NCI-H2171 (cell line): ENCODE measurements at places on chromosomes 7 and 10.

- DNase-seq, result no peak
Measured at GRCh38 chr10:53233749-53234148, 461.2 kb upstream of the MBL2 start.

DNA sequence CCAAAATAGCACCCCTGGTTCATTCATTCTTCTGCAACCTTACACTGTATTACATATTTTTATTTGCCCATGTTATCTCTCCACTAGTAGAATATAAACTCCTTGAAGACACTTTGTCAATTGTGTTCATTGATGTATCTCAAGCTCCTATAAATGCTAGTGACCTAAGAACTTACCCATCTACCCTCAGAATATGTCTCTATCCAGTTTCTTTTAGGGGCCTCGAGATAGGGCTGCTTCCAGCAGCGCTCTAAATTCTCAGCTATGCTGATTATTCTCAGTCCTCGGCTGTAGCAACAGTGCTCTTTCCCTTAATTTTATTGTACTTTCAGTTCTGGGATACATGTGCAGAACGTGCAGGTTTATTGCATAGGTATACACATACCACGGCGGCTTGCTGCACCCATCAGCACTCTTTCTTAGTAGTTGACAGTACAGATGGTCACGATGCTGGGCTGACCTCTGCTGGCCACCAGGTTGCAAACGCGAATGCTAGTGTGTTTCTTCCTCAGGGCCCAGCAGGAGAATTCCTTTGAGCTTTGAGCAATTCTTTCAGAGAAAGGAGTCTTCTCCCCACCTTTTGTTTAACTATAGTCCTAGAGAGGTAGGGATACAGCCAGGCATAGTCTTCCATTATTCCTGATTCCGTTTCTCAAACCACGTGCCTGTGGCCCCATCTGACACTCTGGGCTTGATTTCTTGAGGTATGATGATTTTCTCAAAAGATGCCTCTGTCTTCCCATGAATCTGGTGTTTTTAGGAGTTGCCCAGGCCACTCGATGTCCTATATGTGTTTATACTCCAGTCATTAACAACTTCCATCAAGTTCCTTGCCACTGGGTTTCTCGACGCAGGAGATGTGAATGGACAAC lies 49.1 kb upstream of the CDC14C start:
- no peak for DNase-seq

DNA sequence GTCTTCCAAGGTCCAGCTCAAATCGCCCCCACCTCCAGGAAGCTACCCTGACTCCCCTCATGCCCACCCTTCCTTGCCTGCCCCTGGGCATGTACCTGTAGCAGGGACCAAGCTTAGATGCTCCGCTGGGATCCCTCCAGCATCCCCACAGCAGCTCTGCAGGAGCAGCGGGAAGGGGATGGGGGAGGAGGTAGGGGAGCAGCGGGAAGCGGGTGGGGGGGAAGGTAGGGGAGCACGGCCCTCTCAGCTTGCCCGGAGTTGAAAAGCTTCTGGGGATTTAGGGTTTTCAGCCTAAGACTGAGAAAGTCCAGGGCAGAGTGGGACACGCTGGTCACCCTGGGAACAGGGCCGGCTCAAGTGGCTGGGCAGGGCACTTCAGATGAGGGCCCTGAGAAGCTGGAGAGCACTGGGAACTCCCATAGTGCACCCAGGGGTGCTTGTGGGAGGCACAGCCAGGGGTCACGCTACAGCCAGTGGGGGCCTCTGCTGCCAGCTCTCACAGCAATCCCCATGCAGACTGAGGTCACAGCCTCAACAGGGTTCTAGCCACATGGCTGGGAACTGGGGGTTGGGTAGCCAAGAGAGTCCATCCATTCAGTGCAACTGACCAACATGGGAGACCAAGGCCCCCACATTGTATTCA lies 13.4 kb downstream of the WDR86 start:
- no peak for DNase-seq

GRCh38 chr10:86945361-86946212 lies 11.8 kb downstream of the MMRN2 start:
- DNase-seq, result no peak

DNA sequence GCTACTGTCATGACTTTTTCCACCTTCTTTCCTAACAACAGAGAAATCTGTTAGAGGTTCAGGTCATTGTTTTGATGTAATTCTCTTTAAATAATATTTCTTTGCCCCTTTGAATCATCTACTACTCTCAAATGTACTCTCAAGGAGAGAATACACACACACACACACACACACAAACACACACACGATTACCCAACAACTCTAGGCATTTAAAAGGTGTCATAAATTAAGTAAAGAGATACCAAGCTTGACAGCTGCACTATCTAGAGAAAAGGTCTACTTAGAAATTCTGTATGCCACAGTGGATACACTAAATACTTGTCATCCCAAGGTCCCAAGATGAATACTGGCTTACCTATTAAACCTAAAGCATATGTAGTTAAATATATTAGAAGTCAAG lies 4.8 kb downstream of the PANK1 start:
- DNase-seq, result no peak

GRCh38 chr10:72278668-72279393 lies 5.1 kb downstream of the DDIT4 start:
- no peak for DNase-seq

GRCh38 chr10:69335613-69336012 lies 57.3 kb downstream of the HK1 start:
- DNase-seq, result no peak

DNA sequence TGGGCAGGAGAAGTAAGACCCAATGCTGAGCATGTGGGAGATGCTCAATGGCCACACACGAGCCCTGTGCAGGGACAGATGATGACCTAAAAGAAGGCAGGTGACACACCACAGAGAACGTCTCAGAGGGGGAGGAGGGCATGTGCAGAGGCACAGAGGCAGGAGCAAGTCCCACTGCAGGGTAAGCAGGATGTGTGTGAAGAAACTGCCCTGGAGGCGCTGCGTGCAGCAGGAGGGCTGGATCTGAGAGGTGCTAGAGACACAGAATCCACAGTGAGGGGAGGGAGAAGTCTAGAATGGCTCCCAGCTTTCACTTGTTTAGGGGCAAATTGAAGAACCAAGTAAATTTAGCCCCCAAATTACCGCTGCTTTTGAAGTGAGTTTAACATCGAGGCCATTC lies 14.9 kb downstream of the DYDC2 start:
- no peak for DNase-seq

- no peak for DNase-seq
Measured at GRCh38 chr7:27263781-27264180, 21.2 kb downstream of the EVX1 start.

- DNase-seq, result no peak
Measured at GRCh38 chr7:152847386-152847908, 87.9 kb downstream of the ACTR3B start.

DNA sequence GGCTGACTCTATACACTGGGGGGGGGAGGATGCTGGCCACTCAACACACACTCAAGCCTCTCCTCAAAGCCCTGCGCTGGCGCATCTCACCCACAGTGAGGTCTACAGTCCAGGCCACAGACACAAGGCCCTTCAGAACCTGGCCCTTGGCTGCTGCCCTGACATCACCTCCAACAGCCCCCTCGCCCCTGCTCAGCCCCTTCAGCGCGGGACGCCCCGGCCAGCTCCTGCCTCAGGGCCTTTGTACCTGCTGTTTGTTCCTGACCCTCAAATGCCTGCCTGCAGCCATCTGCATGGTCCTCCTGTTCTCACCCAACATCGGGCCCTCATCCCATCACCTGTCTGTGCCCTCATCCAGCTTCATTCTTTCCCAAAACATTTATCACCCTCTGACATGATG lies 572.6 kb downstream of the DNAJB6 start:
- DNase-seq, result no peak

GRCh38 chr10:115989621-115990020 lies 283.4 kb downstream of the GFRA1 start:
- no peak for DNase-seq

DNA sequence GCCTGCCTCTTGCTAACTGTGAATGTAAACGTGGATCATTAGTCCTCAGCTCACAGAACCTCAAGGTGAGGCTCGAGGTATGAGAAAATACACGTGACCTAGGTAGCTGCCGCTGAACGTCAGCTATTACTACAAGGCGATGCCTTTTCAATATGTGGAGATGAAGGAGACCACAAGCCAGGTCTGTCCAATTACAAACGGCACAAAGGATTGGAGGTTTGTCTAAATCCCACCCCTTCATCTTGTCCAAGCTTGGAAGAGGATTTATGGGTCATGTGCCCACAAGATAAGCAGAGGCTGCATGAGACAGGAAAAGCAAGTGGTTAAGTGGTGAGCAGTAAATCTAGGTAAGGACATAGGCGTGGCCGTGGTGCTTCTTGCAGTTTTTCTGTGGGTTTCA lies 3.4 kb downstream of the H2BK1 start:
- DNase-seq, result no peak

DNA sequence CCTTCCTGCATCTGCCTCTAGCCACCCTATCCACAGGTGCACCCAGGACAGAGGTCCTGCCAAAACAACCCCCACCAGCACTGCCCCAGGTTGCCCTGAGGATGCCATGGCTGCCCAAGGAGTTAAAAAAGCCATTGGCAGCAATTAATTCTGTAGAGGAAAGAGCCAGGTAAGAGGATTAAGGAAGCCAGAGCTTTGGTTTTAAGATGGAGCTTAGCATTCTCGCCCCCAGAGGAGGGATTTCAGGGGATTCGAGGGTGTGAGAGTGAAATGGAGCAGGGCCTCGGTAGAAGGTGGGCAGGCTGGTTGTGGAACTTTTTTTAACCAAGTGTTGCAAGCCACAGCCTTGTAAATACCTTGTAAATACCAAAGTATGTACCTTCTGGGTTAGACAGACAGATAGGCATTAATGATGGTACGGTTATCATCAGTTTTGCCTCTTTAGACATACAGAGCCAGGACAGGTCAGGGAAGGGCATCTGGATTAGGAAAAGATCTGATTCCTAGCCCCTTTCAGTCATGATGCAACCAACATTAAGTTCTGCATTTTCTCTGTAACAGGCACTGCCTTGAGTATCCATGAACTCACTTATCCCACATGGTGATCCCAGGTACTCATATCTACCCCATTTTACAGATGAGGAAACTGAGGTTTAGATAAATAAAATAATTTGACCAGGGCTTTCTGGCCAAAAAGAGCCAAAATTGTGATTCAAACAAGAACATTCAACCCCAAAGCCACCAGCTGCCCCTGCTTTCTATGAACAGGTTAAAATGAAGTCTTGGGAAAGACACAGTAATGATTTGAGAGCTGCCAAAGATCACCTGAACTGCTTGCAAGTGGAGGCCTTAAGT lies 120.7 kb upstream of the PPIF start:
- DNase-seq, result no peak

GRCh38 chr10:4662576-4663161 lies 163.3 kb upstream of the AKR1E2 start:
- DNase-seq, result no peak

DNA sequence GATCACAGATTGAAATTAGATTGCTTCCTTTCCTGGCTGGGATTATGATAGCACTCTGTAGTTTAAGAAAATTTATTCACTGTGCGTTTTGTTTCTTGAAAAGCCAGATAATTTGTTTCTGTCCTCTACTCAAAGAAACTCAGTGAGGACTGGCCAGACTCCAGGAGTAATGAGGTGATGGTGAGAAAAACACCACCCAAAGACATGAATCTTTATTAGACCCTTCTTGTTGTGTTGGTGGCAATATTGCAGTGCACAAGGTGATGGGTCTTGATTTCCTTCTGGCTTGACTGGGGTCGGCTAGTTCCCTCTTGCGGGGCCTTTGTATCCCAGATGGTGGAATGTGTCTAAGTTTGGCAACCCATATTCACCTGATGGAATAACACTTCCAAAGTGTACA lies 756.8 kb downstream of the LRMDA start:
- no peak for DNase-seq

- DNase-seq, result peak; percentile 63
Measured at GRCh38 chr7:117014673-117015133, 61.4 kb downstream of the ST7 start.

DNA sequence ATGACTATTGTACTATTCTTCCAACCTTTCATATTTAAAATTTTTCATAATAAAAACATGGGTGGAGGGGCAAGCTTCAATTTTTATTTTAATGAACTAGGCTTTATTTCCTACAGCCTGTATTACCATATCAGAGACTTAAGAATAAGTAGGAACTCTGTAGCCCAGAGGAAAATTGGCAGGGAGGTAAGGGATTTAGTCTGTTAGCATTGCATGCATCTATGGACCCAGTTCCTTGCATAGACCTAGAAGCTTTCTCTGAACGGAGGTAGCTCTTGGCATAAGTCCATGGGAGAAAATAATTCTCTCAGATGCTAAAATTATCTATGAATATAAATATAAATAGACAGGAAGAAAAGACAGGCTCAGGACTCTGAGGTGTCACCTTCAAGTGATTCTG lies 31.4 kb upstream of the CCDC6 start:
- no peak for DNase-seq

DNA sequence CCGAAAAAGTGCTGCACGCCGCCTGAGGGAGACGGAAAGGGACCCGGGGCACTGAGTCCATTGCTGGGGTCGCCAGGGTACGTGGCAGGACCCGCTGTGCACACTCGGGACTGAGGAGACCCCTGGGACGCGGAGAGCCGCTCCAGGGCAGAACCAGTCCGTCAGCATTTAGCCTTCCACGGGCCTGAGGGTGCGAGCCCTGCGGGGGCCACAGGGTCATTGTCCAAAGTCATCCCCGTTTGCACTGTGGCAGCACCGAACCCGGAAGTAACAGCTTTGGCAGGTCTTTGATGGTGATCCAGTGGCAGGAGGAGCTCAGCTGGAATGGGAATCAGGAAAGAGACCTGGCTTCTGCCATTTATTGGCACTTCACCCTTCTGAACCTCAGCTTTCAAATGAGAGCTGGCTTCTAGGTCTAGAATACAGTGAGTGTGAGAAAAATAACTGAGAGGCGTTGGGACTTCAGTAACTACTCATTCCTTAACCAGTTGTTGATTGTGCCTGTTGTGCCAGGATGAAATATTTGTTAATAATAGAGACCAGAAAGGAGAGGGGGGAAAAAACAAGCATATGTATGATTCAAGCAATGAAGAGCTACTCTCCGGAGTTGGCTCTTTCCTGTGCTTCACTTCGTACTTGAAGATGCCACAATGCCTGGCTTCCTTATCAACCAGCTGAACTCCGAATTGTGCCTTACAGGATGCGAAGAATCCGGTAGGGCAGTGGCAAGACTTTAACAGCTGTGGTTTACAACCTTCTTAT lies 811 bp upstream of the ARHGAP12 start:
- no peak for DNase-seq

- no peak for DNase-seq
Measured at GRCh38 chr7:149093228-149093627, 2.7 kb upstream of the ZNF786 start.
